Heart right ventricle (tissue), 16 donors: ENCODE measurements at places on chromosomes 2 and 18.

DNA sequence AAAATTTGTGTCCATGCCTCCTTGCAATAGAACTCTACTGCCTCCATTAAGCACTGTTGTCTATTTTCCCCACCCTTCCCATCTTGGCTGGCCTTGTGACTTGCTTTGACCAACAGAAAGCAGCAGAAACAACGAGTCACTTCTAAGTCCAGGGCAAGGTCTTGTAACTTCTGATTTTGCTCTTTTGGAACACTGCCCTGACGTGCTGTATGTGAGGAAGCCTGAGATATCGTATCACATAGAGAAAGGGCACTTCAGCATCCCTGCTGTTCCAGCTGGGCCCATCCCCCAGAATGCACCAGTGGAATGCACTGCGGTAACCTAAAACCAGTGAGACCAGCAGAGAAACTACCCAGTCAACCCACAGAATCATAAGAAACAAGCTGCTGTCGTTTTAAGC, 28.1 kb downstream of the NCKAP1 start:
- no peak overlapping the region for H3K27ac ChIP-seq
- H3K4me3 ChIP-seq: no peak overlapping the region
- H3K4me1 ChIP-seq: peaks cover 63% of the 10 kb centered on the region
- no peaks in the 10 kb centered on the region for H3K36me3 ChIP-seq
- no peaks in the 10 kb centered on the region for H3K27me3 ChIP-seq

- H3K36me3 ChIP-seq: no peaks in the 10 kb centered on the region
- no peak for DNase-seq
- no peak overlapping the region for H3K4me3 ChIP-seq
- no peak overlapping the region for H3K27ac ChIP-seq
- no peaks in the 10 kb centered on the region for H3K27me3 ChIP-seq
- H3K4me1 ChIP-seq: no peaks in the 10 kb centered on the region
These were observed 8.2 kb upstream of the SMARCAL1 start for GRCh38 chr2:216404010-216404618.

DNA sequence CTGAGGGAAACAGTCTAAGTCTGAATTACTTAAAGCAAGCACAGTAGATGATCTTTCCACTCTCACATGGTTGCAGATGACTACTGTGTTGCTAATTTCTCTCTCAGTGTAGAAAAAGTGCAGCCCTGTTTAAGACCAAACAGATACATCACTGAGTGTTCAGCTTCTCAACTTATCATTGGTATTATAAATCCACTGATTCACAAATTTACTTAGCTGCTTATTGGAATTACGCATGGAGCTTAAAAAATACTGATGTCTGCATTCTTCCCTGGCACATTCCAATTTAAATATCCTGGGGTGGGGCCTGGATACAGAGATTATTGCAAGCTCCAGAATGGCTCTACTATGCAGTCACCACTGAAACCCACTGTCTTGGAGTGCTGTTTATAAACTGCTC, 411.2 kb downstream of the RND3 start:
- no peaks in the 10 kb centered on the region for H3K36me3 ChIP-seq
- H3K27me3 ChIP-seq: no peaks in the 10 kb centered on the region
- no peaks in the 10 kb centered on the region for H3K4me1 ChIP-seq
- H3K4me3 ChIP-seq: no peak overlapping the region

GRCh38 chr18:79071503-79072210, 2.5 kb downstream of the ATP9B start:
- no peak overlapping the region for H3K27ac ChIP-seq
- H3K4me1 ChIP-seq: peaks cover 30% of the 10 kb centered on the region
- no peak for DNase-seq
- no peaks in the 10 kb centered on the region for H3K27me3 ChIP-seq

DNA sequence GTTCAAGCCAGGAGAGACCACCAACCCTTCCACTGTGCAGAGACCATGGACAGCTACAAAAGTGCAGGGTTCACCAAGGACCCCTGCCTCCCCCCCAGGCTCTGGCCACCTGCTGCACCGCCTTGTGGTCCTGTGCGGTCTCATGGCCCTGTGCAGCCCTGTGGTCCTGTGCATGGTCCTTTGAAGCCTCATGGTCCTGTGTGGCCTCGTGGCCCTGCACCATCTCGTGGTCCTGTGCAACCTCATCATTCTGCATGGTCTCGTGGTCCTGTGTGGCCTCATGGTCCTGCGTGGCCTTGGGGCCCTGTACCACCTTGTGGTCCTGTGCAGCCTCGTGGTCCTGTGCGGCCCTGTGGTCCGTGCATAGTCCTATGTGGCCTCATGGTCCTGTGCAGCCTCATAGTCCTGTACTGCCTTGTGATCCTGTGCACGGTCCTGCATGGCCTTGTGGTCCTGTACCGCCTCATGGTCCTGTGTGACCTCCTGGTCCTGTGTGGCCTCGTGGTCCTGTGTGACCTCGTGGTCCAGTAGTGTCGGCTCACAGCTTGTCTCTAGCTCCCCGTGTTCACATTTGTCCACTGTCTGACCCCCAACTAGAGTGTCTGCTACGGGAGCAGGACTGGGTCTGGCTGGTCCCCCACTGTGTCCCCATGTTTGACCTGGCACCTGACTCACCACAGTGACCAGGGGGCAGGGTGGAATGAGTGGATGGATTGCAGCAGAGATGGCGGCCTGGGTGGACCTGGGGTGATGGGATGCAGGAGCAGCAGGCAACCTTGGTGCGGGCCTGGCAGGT, 20.0 kb upstream of the OTOS start:
- no peak overlapping the region for H3K27ac ChIP-seq
- DNase-seq: no peak
- H3K4me1 ChIP-seq: no peaks in the 10 kb centered on the region
- no peak overlapping the region for H3K4me3 ChIP-seq
- peaks cover 16% of the 10 kb centered on the region for H3K27me3 ChIP-seq
- H3K36me3 ChIP-seq: no peaks in the 10 kb centered on the region
